Coronary artery (tissue), 2 donors: ENCODE measurements at places on chromosomes 5 and 9.

GRCh38 chr9:5428794-5429528, 8.8 kb downstream of the PLGRKT start:
- no peak for DNase-seq

DNA sequence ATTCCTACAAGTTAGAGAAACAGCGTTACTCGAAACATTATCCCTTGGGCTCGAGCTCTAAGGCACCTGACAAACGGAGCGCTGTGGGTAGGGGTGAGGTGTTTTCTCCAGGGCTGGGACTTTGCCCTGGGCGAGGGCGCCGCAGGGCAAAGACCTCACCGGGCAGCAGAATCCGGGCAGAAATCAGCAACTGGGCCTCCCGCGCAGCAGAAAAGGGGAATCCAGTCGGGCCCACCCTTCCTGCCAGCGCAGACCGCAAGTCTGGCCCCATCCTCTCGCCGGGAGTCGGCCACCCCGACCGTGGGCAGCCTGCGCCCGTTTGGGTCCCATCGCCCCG, 430 bp upstream of the MSH3 start:
- peak; percentile 73 for DNase-seq

DNA sequence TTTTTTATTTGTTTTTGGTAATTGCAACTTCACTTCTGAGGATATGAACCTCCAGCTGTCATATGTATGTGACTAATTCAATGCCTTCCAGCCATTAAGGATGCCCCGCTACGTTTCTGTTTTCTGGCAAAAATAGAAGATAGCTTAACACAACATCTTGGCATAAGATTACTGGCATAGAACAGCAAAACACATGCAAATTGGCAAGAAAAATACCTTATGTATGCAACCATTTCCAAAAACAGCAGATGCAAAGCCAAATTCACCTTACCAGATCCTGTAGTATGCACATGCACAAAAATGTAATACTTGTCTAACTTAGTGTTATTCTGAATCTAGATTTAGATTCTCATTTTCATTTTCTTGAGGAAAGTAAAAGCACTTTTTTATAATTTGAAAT, 461.1 kb upstream of the CYLC2 start:
- no peak for DNase-seq

DNA sequence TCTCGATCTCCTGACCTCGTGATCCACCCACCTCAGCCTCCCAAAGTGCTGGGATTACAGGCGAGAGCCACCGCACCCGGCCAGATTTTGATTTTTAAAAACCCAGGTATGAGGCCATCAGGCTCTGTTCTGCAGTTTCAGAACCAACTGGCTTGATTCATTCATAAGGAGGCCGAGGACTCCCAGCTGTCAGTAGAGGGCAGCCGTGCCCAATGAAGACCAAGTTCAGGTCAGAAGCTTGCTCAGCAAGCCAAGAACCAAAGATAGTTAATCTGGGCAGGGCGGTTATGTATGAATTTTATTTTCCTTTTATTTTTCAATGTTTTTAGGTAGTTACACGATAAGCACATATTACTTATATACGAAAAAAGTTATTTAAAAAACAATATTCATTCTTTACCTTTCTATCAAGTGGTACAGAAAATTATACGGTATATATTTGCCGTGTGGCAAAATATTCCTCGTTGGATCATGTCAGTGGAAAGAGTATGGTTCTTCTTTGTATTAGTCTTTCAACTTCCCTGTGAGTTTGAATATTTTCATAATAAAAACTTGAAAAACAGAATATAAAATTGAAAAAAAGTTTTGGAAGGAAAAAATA, 18.0 kb downstream of the MGAT1 start:
- DNase-seq = no peak

- DNase-seq = no peak
These were observed 88.8 kb downstream of the TLE4 start for GRCh38 chr9:79660615-79661014.

- no peak for DNase-seq
These were observed 54.7 kb upstream of the SUSD3 start for GRCh38 chr9:93003552-93004407.

DNA sequence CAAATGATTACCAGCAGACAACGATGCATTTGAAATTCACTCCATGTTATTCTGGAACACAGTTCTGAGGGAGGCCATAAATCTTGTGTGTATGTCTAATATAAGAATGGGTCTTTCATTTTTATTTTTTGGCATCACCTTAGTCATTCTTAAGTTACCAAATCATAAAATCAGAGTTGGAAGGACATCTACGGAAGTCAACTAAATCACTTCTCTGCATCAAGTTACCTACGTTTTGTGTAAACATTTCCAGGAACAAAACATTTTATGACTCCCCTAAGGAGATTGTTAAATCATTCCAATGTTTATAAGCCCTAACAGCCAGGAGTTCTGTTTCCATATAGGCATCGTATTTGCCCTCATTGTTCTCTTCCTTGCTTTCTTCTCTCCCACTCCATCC, 378.2 kb downstream of the FAM170A start:
- DNase-seq = no peak
